Activated effector memory CD4-positive, alpha-beta T cell treated with Interleukin-2 at 50 U/mL for 16 hours (primary cell): ENCODE measurements at places on chromosomes 7 and 10.
A peak's percentile ranks its signal among the peaks of the same experiment; 100 is the strongest.

GRCh38 chr7:10727636-10728035 lies 246.0 kb upstream of the PHF14 start:
- DNase-seq, result no peak

- DNase-seq, result no peak
Measured at GRCh38 chr7:121012919-121013318, 24.4 kb downstream of the CPED1 start.

DNA sequence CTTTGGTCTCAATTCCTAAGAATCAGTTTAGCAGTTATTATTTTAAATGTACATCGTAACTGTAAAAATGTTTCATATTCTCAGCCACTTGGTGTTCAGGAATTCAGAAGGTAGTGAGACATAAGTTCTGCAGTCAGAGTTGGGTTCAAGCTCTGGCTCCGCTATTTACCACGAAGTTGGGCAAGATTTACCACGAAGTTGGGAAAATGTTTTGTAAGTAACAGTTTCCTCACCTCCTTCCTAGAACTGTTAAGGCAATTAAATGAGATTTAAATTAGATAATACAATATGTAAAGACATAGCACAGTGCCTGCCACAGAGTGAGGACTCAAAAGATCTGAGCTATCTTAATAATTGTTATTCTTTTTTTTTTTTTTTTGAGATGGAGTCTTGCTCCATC lies 16.3 kb upstream of the ABLIM1 start:
- DNase-seq, result no peak

GRCh38 chr7:116021237-116021636 lies 9.3 kb downstream of the TFEC start:
- DNase-seq, result no peak

DNA sequence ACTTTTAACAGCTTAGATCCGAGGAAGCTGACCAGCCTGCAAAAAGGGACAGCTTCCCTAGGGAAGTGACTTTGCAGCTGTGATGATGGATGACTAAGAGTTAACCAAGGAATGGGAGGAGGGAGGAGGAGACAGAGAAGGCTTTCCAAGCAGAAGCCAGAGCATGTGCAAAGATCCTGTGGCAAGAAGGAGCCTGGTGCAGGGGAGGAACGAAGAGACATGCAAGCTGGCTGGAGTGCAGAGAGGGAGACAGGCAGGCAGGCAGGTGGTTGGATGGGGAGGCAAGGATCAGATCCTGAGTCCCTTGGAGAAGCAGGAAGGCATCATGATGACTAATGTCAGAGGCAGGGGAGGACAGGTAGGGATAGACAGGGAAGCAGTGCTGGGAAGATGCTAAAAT lies 148.8 kb downstream of the PFKFB3 start:
- no peak for DNase-seq

GRCh38 chr10:97676770-97677581 lies 10.1 kb downstream of the AVPI1 start:
- peak; percentile 8 for DNase-seq

- no peak for DNase-seq
Measured at GRCh38 chr7:148385009-148385682, 205.4 kb upstream of the C7orf33 start.

GRCh38 chr7:36158321-36158605 lies 5.2 kb downstream of the EEPD1 start:
- no peak for DNase-seq

DNA sequence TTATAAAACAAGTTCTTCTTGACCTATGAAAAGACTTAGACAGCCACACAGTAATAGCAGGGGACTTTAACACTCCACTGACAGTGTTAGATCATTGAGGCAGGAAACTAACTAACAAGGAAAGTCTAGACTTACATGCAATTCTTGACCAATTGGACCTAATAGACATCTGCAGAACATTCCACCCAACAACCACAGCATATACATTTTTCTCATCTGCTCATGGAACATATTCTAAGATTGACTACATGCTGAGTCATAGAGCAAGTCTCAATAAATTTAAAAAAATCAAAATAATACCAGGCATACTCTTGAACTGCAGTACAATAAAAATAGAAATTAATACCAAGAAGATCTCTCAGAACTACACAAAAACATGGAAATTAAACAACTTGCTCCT lies 219.5 kb upstream of the HPS1 start:
- DNase-seq, result no peak

GRCh38 chr10:14573666-14574261 lies 200.9 kb downstream of the FAM107B start:
- DNase-seq, result no peak

DNA sequence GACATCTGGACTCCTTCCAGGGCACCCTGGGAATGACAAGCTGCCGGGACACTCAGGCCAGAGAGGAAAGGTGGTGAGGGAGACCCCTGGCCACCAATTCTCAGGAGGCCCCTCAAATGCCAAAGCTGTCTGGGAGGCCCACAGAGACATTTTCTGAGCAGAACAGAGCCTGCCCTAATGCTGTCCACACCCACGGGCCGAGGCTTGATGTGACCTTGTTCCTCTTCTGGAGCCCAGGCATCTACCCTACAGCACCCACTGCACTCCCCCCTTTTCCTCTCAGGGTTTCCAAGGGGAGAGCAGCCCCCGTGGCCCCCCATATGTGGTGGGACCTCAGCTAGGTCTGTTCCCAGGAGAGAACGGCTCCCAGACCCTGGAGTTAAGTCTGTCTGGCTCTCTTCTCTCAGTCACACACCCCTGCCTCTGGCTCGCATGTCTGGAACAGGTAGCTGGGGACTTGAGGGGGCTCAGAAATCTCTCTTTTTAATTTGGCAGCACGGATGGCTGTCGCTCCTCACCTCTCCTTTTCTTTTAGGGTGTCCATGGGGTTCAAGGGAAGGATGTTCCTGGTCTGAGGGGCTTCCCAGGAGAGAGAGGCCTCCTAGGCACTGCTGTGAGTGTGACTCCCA lies 16.8 kb upstream of the VOPP1 start:
- DNase-seq, result no peak

DNA sequence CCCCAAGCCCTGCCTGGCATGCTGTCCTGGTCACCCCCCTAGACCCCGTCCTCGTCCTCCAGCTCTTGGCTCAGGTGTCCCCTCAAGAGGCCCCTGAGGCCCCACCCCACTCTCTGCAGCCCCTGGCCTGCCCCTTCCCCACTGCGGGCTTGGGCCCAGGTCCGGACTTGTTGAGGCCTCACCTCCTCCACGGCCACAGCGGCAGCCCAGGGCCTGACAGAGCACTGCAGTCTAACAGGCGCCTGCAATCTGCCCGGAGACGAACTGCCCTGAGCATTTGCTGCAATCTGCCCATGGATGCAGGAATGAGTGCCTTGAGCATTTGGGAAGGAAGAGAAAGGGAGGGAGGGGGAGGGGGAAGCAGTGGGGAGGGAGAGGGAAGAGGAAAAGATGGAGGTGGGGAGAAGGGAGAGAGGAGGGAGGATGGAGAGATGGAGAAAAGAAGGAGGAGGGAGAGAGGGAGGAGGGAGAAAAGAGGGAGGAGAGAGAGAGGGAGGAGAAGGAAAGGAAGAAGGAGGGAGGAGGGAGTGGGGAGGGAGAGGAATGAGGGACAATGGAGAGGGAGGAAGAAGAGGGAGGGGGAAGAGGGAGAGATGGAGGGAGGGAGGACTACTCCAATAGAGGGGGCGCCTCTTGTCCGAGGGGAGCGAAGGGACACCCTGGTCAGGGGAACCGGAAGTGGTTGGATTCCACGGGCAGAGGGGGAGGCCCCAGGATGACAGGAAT lies 73.9 kb downstream of the PDGFA start:
- no peak for DNase-seq

GRCh38 chr10:4767033-4767814 lies 58.8 kb upstream of the AKR1E2 start:
- DNase-seq, result no peak

GRCh38 chr7:133550145-133550544 lies 297.3 kb downstream of the EXOC4 start:
- no peak for DNase-seq

GRCh38 chr7:44977959-44978335 lies 868 bp downstream of the MYO1G start:
- DNase-seq, result no peak

DNA sequence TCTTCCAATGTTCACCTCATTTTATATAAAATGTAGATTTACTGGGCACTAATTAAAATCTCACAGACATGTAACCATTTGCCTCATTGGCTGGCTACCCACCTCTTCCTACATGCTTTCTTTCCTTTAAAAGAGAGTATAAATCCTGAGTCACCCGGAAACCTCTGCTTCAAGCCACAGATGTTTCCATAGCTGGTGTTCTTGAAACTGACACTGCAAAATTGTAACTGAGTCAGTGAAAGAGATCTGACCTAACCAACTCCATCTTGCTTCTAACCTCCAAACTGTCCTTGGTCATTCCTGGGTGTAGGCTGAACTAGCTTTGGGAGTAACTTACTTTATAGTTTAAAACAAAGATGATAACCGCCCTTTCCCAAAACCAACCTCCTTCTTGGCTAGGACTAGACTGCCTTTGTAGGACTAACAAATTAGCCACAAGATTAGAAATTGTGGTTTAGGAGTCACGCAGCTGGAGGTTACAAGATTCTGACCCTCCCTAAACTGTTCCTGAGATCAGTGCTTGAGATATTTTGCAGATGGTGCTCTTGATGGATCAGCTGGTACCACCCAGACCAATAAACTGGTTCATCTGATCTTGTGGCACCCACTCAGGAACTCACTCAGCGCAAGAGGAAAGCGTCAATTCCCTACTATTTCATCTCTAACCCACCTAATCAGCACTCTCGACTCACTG lies 33.5 kb downstream of the SVOPL start:
- no peak for DNase-seq

- no peak for DNase-seq
Measured at GRCh38 chr7:45653209-45653907, 79.2 kb downstream of the ADCY1 start.

- no peak for DNase-seq
Measured at GRCh38 chr10:73650537-73651331, 5.1 kb downstream of the SYNPO2L start.

GRCh38 chr7:65265933-65266519 lies 107.6 kb upstream of the ZNF92 start:
- DNase-seq, result no peak

DNA sequence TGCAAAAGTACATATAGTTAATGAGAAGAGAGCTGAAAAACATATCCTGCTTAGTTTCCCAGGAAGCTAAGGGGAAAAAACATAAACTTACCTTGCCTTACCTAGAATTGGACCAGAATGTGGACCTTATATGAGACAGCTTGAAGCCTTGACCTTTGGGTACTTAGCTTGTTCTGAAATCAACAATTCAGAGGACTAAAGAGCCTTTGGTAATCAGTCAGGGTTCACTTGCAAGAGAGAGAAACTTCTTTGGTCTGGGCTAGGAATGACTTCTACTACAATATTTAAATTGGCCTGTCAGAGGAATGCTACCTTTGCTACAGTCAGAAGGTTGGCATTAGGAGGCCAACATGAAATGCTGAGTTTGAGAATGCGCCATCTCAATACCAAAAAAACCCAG lies 24.9 kb downstream of the SAMD8 start:
- no peak for DNase-seq

DNA sequence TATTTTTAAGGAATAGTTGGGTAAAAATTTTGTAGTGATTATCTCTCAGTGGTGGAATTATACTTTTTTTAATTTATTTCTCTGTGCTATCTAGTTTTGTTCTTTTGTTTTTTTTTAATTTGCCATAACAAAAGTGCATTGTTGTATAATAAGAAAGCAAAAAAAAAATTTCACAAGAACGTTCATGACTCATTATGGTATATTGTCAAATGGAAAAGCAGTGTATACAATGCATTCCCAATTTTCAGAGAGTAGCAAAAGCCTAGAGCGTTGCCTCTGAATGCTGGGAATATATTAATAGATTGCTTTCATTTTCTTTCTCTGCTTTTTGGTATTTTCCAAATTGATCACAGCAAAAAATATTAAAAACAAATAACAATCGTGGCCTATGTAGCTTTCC lies 46.3 kb upstream of the GPAM start:
- DNase-seq, result no peak

DNA sequence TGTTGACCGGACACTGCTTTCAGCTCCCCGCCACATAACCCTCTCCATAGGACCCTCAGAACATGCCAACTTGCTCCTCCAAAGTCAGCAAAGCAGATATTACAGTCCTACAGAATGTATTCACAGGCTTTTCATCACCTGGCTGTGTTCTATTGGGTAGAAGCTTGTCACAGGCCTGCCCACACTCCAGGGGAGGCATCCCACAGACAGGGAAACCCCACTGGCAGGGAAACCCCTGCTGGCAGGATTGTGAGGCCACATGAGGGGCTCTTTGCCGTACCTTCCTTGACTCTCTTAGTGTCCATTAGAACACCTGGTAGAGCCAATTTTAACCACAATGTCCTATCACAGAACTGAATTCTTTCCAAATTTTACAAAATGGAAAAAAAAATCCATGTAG lies 344.2 kb upstream of the MGMT start:
- DNase-seq, result no peak

DNA sequence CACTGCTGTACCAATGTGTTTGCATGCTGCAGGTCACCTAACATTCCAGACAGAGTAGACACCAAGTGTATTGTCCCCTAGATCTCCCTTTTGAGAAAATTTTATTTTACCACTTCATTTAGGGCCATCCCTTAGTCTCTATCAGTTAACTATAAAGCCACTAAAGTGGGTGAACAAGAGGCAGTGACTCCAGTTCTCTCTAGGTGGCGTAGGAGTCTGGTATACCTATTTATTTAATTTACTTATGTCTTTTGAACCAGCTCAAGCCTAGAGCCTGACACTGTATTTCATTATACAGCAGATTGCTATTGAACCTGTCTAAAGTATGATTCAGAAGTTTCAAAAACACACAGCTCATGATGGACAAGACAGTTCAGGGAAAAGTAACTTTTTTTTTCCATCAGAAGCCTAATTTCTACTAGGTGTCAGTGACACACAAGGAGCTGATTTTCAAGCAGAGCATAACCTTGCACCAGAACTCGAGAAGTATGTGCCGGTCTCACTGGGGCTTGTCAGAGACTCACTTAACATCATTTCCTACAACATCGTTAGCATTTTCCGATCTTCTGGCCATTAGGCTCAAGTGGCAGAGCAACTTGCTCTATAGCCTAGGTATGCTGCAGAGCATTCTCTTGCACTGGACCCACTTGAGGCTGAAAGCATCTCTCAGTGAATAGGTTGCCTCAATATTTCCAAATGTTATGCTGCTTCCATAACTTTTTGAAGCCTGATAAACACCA lies 175.4 kb downstream of the CDC14C start:
- DNase-seq, result no peak

DNA sequence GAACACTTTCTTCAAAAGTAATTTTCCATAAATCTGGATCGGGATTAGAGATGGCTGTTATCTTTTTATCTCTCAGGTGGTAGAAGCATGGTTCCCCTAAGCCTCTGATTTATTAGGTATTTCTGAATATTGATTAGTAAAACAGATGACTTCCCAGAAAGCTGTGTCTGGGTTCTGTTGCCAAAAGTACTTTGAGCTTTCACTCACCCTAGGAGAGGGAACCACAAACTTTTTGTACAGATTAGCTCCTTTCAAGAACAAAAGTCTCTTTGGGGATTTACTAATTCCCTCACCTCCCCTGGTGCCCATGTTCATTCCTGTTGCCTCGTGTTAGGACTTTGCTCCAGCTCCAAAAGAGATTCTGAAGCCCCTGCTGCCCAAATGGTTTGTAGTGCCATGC lies 46.7 kb upstream of the STRIP2 start:
- no peak for DNase-seq

- no peak for DNase-seq
Measured at GRCh38 chr10:90352288-90352687, 505.6 kb downstream of the HTR7 start.
